Activated CD4-positive, alpha-beta T cell treated with anti-CD3 and anti-CD28 coated beads, Interleukin-10, Interleukin-2, amounts not matched to agents 100 ng/mL and 50 ng/mL, durations not matched to agents 16 hours and 8 hours (primary cell): ENCODE measurements at places on chromosomes 13 and 19.

DNA sequence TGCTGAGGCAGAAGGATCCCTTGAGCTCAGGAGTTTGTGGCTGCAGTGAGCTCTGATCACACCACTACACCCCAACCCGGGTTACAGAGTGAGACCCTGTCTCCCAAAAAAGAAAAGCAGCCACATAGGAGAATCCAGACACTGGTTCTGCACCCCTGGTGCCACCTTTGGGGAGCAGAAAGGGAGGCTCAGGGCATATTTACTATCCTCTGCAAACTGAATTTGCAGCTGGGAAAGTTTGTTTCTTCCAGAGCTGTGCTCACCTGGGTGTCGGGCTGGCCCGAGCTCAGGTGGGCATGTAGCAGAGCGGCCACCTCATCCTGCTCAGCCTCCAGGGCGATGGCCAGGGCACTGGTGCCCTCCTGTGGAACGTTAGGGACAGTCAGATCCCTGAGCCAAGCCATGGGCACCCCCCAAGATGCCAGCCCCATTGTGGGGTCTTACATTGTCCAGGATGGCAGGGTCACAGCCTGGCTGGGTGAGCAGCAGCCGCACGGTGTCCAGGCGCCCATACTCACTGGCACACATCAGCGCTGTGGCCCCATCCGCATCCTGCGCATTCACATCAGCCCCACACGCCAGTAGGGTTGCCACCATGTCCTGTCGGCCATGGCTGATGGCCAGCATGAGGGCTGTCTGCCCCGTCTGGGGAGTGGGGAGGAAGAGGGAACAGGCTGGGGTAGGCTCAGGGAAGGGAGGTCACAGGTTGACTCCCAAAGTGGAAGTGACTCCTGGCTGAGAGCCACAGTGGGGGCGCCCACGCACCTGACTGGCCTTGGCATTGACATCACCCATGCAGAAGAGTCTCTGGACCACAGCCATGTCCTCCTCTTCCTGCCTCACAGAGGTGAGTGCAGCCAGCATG, 3.1 kb downstream of the RPS28 start:
- no peak for DNase-seq

GRCh38 chr19:42121656-42122069, 10.6 kb downstream of the POU2F2 start:
- peak; percentile 91 for DNase-seq

- no peak for DNase-seq
These were observed 3.8 kb upstream of the RETN start for GRCh38 chr19:7665076-7665475.

DNA sequence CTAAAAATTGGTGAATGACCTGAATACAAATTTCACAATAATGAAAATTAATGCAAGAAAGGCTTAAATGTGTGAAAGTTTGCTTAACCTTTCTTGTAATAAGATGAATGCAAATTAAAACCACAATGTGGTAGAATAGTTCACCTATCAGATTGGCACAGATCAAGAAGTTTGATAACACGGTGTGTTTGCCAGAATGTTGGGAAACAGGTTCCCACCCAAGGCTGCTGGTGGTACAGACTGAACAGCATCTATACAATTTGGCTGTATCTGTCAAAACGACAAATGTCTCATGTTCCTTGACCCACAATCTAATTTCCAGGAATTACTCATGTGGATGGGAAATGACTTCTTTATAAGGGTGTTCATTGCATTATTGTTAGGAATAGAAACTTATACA, 8.6 kb upstream of the IRS2 start:
- DNase-seq: peak; percentile 13

- no peak for DNase-seq
These were observed 56.1 kb downstream of the MLLT1 start for GRCh38 chr19:6223461-6224307.

GRCh38 chr19:3607303-3608078, 816 bp upstream of the TBXA2R start:
- no peak for DNase-seq

GRCh38 chr19:55082020-55082851, 6.6 kb downstream of the EPS8L1 start:
- DNase-seq: peak; percentile 55

- DNase-seq: no peak
These were observed 9.5 kb downstream of the ARRDC2 start for GRCh38 chr19:18017275-18018083.

- no peak for DNase-seq
These were observed 40.1 kb downstream of the ZC3H13 start for GRCh38 chr13:46012404-46012803.

GRCh38 chr13:97140611-97141010, 81.5 kb upstream of the MBNL2 start:
- no peak for DNase-seq

GRCh38 chr13:44755872-44756271, 179.7 kb upstream of the TSC22D1 start:
- no peak for DNase-seq

DNA sequence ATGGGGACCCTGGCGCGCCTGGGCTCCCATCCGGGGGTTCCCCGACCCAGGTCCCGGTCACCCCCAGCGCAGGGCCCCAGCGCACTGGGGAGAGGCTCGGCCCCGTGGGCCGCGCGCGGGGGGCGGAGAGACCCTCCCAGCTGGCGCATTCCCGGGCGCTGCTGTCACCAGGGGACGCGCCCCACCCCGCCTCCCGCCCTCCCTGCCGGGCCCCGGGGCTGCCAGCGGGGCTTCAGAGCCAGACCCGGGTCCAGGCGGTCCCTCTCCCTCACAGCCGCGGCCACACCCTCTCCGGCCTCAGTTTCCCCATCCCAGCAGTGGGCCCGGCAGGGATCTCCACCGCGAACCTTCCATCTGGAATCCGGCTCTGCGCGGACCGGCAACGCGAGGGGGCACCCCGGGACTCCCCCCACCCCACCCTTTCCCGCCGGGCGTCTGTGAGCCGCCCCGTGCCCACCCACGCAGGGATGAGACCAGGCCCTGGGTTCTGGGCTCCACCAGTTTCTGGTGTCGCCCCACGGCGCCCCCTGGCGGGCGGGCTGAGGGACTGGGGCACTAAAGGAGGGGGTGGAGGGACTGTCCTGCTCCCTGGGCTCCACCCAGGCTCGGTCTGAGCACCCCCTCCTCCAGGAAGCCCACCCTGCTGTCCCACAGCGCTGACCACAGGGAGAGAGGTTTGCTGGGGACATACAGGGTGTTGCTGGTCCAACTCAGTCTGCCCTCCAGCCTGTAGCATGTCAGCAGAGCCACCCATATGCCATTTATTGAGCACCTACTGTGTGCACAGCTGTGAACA, 878 bp upstream of the ADAMTSL5 start:
- peak; percentile 84 for DNase-seq

GRCh38 chr13:113001241-113002140, 32.5 kb downstream of the MCF2L start:
- no peak for DNase-seq

DNA sequence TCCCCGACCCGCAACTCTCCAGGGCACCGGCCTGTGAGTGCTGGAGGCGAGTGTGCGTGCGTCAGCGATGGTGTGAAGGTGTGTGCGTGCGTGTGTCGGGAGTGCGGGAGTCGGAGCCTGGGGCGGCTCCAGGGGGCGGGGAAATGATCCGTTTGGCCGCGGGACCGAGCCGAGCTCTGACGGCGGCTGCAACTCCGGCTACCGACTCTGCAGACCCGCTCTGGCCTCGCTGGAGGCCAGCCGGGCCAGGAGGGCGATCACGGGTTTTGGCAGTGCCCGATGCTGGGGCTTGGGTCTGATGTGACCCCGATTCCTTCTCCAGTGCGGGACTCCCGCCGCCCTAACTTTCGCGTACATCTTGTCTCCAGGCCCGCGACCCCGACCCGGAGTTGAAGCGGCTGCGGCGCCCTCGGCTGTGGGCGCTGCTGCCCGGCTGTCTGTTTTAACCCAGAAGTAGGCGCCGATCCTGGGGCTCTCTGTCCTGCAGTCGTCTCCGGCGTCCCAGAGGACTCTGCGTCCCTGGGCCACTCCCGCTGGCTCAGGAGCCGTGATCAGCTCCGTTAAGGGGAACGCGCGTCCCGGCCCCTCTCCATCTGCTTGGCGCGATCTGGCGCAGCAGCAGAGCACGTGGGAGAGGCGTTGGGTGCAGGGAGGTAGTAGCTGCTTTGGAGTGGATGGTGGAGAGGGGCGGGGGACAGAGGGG, 1.2 kb downstream of the CHST8 start:
- no peak for DNase-seq

DNA sequence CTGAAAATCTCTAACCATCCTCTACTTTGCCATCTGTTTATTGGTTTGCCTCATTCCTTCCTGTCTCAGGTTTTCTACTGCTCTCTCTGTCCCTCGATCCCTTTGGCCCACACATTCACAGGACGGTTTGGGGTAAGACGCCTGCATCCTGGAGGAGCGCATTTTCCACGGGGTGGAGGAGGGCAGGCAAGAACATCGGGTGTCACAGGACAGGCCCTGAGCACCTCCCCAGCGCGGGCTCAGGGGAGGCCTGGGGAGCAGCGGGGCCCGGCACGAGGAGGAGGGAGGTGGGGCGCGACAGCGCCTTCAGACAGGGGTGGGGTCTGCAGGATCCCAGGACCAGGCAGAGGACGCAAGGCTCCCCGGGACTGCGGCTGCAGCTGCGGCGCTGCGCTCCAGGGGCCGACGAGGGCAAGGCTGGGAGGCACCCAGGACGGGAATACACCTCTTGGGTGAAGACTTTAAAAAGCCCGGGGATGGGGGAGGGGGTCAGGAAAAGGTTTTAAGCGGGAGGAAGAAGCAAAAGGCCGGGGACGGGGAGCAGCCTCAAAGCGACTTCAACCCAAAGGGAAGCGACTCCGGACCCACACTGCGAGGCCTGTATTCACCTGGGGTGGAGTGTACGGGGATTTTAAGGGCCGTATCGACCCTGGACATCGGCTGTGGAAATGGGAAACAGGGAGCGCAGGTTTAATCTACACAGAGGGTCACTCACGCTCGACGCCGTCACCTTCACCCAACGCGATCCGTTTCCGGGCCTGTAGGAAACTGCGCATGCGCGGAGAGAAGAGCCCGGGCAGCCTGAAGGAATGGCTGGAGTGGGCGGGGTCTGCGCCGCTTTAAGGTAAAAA, at the start of gene ZNF415:
TSS of gene ZNF415 (minus strand) at position 770 of the 851 bp plus-strand sequence. CDS start 10,234 bp downstream, outside the sequence.
- peak; percentile 11 for DNase-seq

DNA sequence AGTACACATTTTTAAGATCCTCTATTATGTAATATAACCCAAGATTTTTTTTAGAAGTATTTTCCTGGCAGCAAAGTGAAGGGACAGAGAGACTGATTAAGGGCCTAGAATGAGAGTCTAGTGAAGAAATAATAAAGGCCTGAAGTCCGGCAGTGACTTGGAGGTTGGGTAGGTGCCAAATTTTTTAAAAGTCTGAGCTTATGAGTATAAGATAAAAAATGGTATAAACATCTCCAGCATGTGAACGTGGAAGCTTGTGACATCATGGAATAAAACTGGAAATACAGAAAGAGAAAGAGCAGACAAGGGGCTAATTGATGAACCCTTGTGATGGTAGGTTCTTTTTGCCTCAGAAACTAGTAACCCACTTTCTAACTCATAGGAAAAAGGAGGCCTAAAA, 174.6 kb downstream of the SUCLA2 start:
- no peak for DNase-seq

DNA sequence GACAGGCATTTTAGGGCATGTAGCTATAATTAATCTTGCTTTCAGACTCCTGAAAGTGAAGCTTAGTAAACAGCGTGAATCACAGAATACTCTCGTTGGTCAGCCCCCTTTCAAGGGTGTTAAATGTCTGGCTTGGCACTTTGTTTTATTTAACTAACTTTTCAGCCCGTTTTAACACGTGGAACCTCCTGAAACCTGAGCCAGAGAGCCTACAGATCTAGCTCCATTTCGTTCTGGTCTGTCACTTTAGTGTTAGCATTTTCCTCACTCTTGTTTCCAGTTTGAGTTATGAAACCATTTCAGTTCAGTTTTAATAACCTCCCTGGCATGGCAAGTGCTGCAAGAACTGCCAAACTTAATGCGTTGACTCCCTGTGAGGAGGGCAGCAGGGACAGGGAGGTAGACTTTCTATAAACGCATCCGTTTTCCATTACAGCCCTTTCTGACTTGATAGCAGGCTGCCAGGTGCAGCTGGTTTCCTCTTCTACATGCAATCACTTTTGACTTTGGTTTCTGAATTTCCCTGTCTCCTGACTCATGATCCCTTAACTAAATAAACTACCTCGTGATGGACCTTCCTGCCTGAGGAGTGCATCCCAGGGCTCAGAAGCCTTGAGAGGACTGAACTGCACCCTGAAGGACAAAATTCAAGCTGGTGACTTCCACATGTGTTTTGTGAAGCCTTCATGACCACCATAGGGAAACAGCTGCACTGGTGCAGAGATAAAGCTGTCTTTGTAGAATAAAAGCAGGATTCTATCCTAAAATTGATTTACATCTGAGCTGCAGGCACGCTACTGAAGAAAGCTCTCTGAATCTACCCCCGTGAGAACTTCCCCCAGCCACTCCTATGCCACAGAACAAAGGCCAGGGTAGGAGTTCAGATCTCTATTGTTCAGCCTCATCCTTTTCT, 192.6 kb downstream of the DLEU7 start:
- DNase-seq: no peak

DNA sequence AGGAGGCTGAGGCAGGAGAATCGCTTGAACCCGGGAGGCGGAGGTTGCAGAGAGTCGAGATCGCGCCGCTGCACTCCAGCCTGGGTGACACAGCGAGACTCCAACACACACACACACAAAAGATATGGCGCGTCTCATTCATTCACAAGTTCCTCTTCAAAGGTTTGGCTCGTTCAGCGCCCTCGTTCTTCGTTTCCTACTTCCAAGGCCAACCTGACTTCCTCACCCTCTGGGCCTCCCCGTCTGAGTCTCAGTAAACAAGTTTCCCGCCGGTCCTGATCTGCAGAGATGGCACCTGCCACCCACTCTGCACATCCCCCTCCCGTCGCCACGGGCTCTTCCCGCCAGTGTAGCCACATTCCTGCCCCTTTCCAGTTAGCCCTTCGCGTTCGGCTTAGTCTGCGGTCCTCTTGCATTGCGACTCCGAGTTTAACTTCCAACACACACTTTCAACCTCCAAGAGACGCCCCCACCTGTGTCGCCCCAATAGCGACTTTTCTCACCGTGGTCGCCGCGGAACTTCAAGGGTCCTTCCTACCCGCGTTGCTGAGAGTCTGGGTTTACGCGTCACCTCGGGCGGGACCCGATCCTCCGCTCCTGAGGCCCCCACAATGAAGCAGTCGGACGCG, 1.3 kb upstream of the BSG start:
- peak; percentile 64 for DNase-seq

DNA sequence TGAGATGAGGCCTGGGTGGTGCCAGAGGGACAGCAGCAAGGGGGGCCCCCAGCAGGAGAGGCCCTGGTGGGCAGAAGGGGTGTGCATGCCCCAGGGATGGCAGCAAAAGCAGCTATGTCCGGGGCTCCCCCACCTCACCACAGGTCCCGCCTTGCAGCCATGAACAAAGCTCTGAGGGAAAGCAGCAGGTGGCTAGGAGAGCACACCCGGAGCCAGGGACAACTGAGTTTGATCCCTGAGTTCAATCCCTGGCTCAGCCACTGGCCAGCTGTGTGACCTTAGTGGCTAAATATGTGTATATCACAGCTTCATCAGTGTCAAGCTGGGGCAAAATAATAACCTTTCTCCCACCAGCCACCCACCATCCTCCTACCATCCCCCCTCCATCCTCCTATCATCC, 47.7 kb upstream of the KCTD15 start:
- DNase-seq: no peak

GRCh38 chr19:39942366-39942730, 7.9 kb upstream of the FCGBP start:
- no peak for DNase-seq

GRCh38 chr19:11323601-11324078, 15.8 kb downstream of the RAB3D start:
- DNase-seq: no peak
